Activated naive CD4-positive, alpha-beta T cell treated with Interleukin-2 at 50 U/mL for 16 hours (primary cell): ENCODE measurements at places on chromosomes 16 and 17.
A peak's percentile ranks its signal among the peaks of the same experiment; 100 is the strongest.

GRCh38 chr17:63950940-63951907, 19.1 kb upstream of the CD79B start:
- DNase-seq, result peak; percentile 28

DNA sequence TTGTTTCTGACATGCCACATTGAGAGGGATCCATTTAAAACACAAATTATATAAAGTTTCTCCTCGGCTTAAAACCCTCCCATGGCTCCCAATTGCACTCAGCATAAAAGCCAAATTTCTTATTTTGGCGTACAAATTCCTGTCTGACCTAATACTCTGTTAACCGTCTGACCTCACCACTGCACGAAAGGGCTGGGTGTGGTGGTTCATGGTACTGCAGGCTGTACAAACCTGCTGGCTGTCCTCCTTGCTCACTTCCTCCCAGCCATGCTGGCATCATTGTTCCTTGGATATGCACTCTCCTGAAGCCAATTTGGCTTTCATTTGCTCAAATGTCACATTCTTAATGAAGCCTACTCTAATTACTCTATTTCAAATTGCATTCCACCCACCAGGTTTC, 301.6 kb upstream of the C16orf82 start:
- DNase-seq, result no peak

GRCh38 chr17:44992242-44992939, 24.3 kb upstream of the C1QL1 start:
- DNase-seq, result no peak

DNA sequence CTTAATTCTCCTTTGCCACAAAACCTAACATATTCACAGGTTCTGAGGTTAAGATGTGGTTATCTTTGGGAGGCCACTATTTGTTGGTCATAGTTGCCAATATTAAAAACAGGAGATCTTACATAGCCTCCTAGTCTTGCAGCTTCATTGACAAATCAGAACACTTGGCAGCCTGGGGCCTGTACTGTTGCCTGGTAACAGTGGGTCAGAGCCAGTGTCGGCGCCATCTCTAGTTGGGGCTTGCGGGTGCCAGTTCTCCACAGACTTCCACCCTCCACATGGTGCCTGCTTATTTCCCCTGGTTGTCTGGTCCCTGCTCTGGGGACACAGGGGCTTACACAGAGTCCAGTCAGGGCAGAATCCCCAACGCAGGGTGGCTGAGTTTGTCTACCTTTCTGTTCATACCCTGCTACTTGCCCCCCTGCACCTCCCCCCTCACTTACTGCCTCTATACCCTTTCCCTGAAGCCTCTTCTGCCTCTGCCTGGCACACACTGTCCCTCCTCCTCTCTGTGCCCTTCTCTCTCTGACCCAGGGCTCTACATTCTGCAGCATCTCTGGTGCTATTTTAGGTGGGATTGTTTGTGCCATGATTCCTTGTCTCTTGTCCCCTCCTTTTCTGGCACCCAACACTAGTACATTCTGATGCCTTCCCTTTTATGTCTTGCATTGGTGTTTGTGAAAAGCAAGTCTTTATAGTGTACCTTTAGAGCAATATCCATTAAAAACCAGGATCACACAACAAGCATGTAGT, 13.4 kb downstream of the EPN2 start:
- no peak for DNase-seq

DNA sequence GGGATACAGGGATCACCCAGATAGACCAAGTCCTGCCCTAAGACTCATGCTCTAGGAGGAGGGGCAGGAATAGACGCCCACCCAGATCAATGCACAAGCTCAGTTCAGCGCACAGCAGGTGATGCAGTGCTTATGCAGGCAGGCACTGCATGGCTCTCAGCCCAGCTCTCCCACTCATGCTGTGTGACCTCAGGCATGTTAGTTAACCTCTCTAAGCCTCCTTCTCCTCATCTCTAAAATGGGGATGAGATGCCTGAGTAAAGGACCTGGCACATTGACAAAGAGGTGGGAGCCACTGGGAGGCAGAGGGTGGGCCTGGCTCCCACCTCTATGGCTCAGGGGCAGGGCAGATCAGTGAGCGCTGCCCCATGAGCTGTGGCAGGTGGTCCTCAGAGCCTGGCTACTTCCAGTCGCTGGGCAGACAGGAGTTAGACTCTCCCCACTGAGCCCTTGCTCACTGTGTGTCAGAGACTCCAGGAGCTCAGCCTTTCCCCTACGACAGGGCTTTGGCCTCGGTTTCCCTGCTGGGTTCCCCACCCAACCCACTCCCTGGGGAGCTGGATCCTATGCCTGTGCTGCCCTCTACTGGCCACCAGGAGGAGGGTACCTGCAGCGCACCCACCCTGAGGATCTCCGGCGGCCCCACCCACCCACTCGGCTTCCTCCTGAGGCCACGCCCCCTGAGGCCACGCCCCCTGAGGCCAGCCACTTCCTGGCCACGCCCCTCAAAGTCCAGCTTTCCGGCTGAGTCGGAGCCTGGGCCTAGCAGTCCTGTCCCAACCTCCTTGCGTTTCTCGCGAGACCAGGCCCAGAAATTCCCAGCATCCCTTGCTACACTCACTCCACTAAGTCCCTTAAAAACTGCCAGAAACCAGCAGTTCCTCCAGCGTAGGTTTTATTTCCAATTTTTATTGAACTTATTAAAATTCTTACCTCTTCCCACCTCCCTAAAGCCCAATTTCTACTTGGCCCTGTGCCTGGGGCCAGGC, 196.1 kb downstream of the GSG1L start:
- peak; percentile 33 for DNase-seq

GRCh38 chr16:90019543-90020259, 445 bp upstream of the DBNDD1 start:
- peak; percentile 37 for DNase-seq

GRCh38 chr16:400061-400591, 1.6 kb upstream of the DECR2 start:
- DNase-seq, result no peak

DNA sequence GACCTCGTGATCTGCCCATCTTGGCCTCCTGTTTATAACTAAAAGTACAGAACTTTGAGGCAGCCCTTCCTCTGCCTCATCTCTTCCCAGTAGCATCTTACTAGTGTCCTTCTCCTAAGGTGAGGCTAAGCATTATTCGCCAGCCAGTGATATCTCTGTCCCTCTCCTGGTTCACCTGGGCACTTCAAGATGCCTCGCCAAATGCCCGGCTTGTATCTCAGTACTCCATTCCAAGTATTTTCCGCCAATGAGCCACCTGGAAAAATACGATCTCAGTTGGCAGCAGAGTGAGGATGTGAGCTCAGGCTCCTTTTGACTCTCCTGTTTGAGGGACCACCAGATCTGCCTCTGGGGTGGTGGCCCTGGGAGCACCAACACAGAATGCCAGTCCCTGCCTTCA, 25.9 kb upstream of the WSCD1 start:
- DNase-seq, result no peak

GRCh38 chr16:80323808-80324195, 217.0 kb upstream of the DYNLRB2 start:
- DNase-seq, result no peak

DNA sequence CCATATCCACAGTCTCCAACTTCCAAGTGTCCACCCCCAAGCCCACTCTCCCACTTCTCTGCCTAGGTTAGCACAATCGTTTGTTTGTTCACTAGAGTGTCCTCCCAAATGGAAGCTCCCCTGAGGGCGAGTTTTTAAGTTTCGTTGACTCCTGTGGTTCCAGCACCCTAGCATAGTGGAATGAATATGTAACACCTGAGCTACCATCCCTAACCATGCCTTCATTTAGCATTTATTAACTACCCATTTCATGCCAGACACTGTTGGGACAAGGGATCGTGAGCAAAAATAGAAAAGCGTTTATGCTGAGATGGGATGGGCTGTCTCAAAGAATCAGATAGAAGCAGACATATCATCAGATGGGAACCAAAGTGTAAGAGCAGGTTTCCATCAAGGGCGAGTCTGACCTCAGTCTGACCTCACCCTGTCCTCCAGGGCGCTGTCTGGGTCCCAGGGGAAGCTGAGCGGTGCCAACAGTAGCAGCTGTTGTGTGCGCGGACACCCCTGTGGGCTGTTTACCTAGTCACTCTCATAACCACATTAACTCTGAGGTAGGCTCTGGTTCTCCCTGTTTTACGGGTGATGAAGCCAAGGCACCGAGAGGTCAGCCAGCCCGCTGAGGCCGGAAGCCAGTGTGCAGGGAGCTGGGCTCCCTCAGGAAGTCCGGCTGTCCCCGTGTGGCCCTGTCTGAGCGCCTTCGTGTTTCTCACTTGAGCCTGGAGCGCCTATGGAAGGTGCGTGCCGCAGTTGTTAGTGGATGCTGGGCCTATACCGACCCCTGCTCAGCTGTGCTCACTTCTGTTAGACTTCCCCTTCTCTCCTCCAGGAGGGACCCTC, 6.2 kb downstream of the CNP start:
- no peak for DNase-seq

GRCh38 chr17:18362698-18363100, 651 bp downstream of the SHMT1 start:
- peak; percentile 4 for DNase-seq

DNA sequence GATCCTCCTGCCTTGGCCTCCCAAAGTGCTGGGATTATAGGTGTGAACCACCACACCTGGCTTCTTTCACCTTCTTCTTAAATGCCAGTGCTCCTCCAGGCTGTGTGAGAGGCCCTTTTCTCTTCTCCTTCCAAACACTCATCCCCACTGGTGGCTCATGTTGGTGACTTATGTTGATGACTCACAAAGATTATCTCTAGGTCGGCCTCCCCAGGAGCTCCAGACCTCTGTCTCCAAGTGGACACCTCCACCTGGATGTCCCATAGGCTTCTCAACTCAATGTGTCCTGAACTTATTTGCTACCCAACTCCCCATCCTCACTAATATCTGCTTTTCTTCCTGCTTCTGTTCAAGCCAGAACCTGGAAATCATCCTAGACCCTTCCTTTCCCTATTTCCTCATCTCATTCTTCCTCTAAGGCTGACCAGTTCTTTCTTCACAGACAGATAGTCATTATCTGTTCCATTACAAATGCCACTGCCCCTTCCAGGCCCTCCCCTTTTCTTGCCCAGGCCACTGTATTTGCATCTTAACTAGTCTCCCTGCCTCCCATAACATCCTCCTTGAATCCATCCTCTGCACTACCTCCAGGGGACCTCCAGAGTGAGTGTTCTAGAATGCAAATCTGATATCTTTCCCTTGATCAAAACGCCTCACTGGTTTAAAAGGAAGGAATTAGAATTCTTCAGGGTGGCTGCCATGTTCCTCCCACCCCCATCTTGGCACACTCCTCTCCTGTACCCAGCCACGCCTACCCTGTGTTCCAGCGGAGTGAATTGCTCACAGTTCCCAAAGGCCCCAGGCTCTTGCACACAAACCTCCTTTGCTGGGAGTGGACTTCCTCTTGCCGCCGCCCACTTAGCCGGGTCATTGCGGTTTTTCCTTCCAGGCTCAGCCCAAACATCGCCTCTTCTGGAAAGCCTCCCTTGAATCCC, 34.8 kb upstream of the FBXO47 start:
- DNase-seq, result no peak

GRCh38 chr17:57113656-57114055, 28.6 kb downstream of the AKAP1 start:
- no peak for DNase-seq

- DNase-seq, result no peak
These were observed 7.7 kb upstream of the NLRP1 start for GRCh38 chr17:5591966-5592365.

- peak; percentile 34 for DNase-seq
These were observed 8.1 kb upstream of the MT1E start for GRCh38 chr16:56617212-56618085.

- DNase-seq, result no peak
These were observed 1.7 kb upstream of the CCL1 start for GRCh38 chr17:34364751-34365150.

DNA sequence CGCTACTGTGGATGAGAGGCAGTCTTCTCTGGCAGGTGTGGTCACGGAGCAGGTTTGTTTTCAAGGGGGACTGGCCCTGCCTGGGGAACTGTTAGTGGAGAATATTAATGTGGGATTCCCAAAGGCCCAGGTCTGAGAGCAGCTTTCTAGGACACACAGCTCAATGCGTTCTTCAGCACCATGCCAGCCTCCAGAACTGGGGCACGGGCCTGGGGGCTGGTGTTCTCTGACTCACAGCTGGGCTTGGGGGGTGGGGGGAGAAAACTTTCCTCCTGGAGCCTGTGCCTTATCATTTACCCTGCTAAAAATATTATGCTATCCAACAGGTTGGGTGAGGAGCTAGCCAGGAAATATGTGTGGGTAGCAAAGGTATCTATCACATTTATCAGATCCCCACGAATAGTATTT, 13.5 kb upstream of the LHX1 start:
- no peak for DNase-seq
